KBM-7 (cell line): ENCODE measurements at places on chromosomes 1 and 21.

GRCh38 chr1:233516732-233517131 lies 97.2 kb upstream of the KCNK1 start:
- DNase-seq = no peak

DNA sequence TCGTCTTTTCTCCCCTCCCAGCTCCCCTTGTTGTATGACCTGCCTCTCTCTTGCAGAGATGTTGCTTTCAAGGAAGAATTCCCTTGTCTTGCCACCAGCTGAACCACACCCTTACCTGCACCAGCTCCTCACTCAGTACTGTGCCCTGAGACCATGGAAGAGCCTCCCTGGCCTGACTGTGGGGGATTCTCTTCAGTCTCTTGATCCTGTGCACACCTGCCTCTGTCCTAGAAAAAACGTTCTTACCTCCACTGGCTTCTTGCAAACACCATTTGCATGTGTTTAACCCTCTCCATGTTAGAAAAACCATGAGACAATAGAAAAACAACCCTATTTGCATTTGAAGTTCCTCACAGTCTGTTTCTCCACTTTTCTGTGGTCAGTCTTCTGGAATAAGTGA lies 43.3 kb upstream of the FCRL4 start:
- DNase-seq = no peak

GRCh38 chr1:43311521-43311920 lies 10.7 kb downstream of the TIE1 start:
- no peak for DNase-seq

DNA sequence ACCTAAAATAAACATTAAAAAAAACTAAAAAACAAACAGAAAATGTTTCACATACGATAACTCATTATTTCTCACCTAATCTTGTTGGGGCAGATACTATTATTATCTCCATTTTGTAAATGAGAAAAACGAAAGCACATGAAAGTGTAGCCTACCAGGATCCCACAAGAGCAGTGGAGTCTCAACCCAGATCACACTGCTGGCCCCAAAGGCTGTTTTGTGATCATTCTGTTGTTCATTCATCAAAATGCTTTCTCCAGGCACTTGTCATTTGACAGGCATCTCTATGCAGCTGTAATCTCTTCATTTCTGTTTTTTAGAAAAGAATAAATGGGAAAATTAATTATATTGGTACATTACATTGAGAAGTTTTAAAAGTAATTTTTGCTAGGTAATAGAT lies 67.5 kb downstream of the AK5 start:
- no peak for DNase-seq

GRCh38 chr1:205229399-205229871 lies 1.7 kb downstream of the TMCC2 start:
- peak; percentile 77 for DNase-seq

DNA sequence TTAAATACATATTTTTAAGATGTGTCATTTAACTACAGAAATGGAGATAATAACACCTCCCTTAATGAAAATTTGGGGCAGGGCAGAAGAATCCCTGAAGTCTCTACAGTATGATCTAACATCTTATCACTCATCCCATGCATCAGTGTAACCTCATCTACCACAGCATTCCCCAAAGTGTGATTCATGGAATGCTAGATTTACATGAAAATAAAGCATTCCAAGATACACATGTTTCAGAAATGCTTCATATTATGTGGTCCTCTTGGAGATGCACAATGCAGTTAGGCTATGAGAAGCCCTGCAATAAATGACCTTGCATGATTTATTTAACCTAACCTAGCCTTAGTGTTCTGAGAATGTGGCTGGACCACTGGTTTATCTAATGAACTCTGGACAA lies 166.9 kb upstream of the SYT6 start:
- no peak for DNase-seq

DNA sequence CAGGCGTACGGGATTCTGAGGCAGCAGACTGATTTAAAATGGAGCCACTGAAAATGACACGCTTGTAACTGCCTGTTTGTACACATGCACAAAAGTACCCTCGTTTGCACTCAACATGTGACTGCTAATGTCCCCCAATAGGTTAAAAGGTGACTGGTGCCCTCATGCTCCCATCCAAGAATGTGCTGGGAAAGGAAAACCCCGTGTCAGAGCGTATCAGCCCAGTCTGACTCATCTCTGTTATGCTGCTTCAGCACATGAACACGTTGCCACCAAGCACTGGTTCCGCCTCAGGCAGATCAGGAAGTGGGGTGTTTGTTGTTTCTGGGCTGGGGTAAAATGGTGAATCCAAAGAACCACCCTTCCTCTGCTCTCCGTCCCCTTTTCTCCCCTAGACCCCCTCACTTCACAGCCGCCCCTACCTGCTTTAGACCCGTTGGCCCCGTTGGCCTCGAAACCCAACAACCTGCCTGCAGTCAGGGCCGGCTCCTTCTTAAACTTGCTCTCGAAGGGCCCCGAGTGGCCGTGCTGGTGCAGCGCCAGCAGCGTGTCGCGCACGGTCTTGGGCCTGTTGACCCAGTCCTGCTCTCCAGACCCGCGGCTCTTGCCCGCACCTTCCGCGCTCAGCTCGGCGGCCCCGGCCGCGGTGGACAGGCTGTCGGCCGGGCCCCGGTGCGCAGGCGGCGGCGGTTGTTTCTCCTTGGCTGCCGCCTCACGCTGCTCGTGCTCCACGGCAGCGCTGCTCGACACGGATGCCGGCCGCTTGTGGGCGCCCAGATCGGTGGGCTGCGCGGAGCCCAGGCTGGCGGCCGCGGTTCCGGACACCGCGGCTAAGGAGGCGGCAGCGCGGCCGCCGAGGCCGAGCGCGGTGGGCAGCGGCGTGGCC lies 1.7 kb downstream of the IRF2BP2 start:
- DNase-seq = peak; percentile 87

- DNase-seq = no peak
Observed at GRCh38 chr1:41641475-41641814, 157.0 kb upstream of the EDN2 start.

DNA sequence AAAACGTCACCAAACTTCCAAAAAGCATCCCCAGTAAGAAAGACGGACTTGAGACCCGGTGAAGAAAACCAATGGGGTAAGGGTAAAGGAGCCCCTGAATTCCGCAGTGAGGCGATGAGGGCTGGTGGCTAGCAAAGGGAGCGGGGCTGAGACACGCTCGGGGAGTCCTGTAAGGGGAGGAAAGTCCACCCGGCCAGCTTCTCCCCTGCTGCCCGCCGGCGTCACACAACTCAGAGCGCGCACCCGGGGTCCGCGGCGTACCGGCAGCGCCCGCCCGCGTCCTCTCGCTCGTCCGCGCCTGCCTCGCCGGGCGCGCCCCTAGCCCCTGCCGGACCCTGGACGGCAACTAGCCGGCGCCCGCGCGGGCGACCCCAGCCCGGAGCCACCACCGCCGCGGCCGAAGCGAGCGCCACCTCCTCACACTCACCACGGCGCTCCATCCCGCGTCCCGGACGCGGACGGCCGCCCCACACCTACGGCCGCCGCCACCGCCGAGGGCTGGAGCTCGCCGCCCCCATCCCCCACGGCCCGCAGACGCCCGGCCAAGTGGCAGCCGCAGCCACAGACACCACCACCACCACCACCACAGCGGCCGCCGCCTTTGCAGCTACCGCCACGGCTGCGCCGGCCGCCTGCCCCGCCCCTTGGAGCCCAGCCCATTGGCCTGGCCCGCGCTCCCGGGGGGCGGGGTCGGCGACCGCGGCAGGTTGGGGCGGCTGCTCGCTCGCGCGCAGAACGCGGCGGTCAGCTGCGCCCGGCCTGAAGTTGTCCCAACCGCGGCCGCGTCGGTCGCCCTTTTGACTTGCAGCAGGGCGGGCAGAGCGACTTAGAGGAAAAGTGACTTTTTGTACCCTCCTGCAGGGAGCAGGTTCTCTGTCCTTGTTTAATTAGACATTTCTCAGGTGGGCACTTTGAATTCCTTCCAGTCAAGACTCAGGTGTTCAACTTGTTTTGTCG lies 10.0 kb upstream of the ARHGAP29 start:
- peak; percentile 39 for DNase-seq

GRCh38 chr1:204283711-204284651 lies 70.2 kb upstream of the GOLT1A start:
- no peak for DNase-seq

GRCh38 chr1:230120921-230121381 lies 53.9 kb downstream of the GALNT2 start:
- DNase-seq = no peak

- no peak for DNase-seq
Observed at GRCh38 chr1:166166329-166166697, 488 bp downstream of the FAM78B start.

DNA sequence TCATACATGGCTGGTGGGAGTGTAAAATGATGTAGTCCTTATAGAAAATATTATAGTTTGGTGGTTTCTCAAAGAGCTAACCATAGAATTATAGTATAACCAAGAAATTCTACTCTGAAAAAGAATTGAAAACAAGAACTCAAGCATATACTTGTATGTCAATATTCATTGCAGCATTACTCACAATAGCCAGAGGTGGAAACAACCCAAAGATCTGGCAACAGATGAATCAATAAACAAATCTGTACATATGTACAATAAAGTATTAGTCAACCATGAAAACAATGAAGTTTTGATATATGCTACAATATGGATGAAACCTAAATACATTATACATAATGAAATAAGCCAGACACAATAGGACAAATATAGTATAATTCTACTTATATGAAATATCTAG lies 29.7 kb downstream of the XCL1 start:
- DNase-seq = no peak

DNA sequence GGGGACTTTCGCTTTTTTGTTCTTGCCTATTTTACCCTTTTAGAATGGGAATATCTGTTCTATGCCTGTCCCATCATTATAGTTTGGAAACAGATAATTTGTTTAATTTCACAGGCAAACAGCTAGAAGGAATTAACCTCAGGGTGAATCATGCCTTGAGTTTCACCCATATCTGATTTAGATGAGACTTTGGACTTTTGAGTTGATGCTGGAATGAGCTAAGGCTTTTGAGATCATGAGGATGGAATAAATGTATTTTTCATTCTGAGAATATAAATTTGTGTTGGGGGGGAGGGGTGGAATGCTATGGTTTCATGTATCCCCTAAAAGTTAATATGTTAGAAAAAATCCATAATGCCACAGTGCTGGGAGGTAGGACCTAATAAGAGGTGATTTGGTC lies 56.1 kb upstream of the TACSTD2 start:
- DNase-seq = no peak

DNA sequence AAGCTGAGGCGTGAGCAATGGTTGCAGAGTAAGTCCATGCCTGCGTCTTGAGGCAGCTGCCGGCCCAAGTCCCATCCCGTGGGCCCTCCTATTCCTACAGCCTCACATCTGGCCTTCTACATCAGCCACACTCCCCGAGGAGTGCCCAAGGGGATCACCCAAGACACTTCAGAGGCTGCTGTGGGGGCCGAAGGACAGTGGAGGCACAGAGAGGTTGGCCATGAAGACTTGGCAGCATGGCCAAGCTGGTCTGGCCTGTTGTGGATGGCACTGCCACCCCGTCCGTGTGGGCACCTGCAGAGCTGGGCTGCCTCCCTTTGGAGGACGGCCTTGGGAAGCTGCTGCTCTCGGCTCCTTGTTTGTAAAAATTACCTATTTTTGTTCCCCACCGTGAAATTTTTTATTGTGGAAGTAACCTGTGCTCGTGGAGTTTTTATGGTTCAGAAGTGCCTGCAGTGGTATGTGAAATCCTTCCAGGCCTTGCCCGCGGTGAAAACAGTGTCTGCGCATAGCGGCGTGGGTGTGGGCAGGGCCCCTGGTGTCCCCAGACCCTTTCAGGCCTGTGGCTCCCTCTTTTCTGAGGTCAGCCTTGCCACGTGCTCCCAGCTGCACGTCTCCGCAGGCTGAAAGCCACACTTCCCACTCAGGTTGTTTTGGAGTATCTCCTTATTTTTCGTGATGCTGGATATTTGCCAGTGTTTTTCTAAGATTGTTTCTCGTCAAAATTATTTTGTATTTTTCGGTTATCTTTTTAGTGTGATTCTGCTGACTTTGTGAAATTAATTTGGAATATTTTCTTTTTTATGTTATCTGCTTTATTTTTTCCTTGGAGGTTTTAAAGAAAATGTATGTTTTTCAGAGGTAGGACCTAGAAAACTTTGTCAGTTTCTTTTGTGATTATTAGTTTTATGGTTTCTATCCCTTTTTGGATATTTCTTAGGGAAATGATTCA lies 20.6 kb downstream of the SLX9 start:
- no peak for DNase-seq

DNA sequence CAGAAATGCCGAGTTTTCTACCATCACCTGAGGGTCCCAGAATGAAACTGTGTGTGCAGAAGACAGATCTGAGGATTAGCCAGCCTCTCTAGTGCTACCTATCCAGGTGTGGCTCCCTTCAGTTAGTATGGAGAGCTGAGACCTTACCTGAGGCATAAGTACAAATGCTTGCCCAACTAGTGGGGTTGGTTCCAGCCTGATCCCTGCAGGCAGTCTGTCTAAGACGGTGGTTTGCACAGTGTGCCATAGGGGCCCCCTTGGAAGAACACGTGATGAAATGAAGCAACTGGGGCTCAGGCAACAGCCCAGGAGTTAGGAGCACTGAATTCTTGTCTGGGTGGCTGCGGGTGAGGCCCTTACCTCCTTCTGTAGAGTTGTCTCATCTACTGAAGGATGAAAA lies 15.6 kb downstream of the S100A7A start:
- no peak for DNase-seq
